ENCODE measurements at places on chromosomes 4 and X. TPM values are rescaled to one million over a fixed set of nuclear protein-coding genes. Genes with fewer than 3 reads are reported as not detected.

Gene PARM1
- total RNA-seq: 2.0 TPM

Gene CENPVL2
- not detected for total RNA-seq

Gene HAND2
- total RNA-seq: 79.9 TPM

Gene NLGN4X
- 0.55 TPM for total RNA-seq

Gene NKAP
- 4.0 TPM for total RNA-seq

Gene DCTD
- total RNA-seq: 92.0 TPM

Gene RHOXF2
- not detected for total RNA-seq

Gene SLC10A4
- total RNA-seq: not detected

Gene MAGEA9B
- total RNA-seq: not detected

Gene MND1
- total RNA-seq: 3.1 TPM

Gene IL21
- not detected for total RNA-seq

Gene FATE1
- not detected for total RNA-seq

Gene SOWAHB
- total RNA-seq: not detected

Measured in smooth muscle cell of bladder (primary cell).